ENCODE measurements at places on chromosomes 16 and 17.
A peak's percentile ranks its signal among the peaks of the same experiment; 100 is the strongest.

- no peak for DNase-seq
Measured at GRCh38 chr17:73261617-73261951, at the start of gene CPSF4L. Gene CPSF4L (minus strand): TSS chr17:73261880. CDS start chr17:73261818, 62 bp downstream.

DNA sequence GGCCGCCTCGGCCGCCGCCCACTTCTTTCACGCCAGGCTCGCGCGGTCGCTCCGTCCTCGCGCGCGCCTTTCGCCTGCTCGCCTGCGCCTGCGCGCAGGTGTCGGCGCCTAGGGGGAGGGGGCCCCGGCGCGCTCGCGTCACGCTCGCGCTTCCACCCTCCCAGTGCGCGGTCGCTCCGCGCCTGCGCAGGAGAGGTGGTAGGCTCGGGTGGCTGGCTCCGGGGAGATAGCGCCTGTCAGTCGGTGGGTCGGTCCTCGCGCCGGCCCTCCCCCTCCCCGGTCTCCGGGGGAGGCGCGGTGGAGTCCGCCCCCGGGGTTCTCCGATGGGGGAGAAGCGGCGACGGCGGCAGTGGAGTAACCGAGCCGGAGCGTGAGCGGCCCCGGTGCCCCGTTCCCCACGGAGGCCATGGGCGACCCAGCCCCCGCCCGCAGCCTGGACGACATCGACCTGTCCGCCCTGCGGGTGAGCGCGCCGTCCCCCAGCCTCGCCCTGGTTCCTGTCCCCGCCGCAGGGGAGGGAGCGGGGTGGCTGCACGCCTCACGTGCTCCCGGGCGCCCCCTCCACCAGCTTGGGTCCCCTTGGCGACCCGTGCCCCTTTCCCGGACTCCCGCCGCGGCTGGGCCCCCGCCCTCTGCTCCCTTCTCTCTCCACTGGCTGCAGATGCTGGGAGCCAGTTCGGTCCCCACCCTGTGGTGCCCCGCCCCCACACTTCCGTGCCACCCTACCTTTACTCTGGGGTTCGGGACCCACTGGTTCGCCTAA is at the start of gene MINK1:
TSS of gene MINK1 (plus strand) at position 163 of the 763 bp plus-strand sequence. CDS start at position 407, 244 bp downstream.
- peak; percentile 43 for DNase-seq

GRCh38 chr17:68346448-68346847 is 55.2 kb downstream of the ARSG start:
- no peak for DNase-seq

DNA sequence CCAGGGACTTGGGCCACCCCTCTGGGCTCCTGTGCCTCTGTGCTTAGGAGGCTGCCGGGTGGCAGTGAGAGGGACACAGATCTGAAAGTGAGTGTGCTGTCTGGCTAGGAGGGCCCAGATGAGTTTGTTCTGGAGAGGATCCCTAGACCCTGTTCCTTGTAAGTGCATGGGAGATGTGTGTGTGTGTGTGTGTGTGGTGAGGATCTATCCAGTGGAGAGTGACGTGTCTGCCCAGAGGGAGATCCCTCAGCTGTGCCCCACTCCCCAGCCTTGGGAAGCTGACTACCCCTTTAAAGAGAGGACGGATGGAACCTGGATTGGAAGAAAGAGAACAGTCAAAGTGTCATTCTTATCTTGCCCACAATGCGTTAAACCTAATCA is 25.5 kb upstream of the CDC42EP4 start:
- DNase-seq: no peak

GRCh38 chr16:82010649-82011048 is 621 bp downstream of the SDR42E1 start:
- no peak for DNase-seq

GRCh38 chr17:38540514-38541045 is 65.2 kb downstream of the SRCIN1 start:
- no peak for DNase-seq

DNA sequence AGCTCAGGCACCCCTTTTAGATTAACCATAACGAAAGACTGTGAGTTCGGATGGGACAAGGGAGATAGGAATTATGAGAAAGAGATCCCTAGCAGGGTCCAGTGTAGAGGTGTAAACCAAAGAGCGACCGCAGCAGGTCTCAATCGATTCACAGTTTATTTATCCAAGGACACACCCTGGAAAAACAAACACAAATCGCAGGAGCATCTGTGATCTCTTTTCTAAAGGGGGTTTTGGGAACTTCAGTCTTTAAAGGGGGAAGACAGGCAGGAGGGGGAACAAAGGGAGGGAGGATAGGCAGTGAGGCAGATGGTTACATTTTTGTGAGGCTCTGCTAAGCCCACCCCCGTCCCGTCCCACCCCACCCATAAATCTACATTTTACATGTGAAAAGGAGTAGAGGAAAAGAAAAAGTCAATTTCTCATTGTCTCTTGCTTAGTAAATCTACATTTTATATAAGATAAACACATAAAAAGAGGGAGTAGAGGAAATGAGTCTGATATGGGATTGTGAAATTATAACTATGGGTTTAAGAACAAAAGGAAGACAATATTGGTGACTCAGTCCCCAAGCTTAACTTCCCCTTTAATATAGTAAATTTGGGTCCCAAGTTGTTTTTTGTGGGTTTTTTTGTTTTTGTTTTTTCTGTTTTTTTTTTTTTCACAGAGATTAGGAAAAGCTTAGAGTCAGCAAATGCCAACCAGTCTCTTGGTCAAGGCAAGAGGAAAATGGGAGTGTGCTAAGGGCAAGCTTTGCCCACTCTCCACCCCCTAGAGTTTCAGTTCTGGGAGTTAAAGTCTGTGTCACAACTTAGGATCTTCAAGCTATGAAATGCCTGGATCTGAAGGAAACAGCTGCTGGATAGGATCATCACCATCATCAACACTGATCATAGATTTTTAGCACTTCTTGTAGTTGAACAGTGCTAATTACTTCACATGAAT is 160.9 kb upstream of the CDH5 start:
- DNase-seq: no peak

Data from NCI-H2081 treated with DMSO at 0.1 percent for 48 hours (cell line).